Stimulated activated CD8-positive, alpha-beta memory T cell treated with anti-CD3 and anti-CD28 coated beads, Interleukin-2, amount 100 ng/mL, for 1 hour (primary cell): ENCODE measurements at places on chromosomes 13 and 19.

DNA sequence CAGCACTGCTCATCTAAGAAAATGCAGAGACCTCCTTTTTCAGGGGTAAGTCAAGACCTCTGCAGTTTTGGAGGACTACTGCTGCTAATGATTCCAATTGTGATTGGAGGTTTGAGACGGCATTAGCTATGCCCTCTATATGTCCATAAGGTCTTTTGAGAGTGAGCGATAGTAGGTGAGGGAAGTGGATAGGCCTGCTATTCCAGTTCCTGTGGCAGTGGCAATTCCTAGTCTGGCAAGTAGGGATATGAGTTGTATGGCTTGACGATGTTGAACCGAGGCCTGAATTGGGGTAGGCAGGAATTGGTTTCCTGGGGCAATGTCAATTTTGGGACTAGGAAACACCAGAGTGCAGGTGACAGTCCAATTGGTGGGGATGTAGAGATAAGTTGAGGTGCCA, 913.1 kb upstream of the SLITRK5 start:
- DNase-seq: no peak

DNA sequence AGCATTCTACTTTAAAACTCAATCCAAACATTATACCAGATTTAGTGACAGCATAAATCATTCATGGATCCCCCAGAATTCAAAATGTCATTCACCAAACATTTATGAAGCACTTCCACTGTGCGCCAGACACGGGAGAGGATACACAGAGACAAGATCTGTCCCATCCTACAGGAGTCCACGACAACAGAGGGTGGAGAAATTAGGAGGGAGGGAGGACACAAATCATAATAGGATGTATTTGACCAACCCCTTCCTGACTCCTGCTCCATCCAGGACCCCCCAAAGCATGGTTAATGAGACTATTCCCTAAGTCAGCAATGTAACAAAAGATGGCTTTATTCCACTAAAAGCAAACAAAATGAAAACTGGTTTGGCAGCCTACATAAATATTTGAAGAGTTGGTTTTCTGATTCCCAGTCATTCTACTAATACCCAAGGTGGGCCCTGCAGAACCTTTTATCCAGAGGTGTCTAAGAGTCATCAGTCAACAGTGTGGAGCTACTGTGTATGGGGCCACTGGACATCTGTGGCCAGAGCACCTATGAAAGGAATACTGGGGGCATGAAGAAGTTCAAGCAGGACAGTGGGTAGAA, 62.8 kb upstream of the DOCK9 start:
- no peak for DNase-seq

DNA sequence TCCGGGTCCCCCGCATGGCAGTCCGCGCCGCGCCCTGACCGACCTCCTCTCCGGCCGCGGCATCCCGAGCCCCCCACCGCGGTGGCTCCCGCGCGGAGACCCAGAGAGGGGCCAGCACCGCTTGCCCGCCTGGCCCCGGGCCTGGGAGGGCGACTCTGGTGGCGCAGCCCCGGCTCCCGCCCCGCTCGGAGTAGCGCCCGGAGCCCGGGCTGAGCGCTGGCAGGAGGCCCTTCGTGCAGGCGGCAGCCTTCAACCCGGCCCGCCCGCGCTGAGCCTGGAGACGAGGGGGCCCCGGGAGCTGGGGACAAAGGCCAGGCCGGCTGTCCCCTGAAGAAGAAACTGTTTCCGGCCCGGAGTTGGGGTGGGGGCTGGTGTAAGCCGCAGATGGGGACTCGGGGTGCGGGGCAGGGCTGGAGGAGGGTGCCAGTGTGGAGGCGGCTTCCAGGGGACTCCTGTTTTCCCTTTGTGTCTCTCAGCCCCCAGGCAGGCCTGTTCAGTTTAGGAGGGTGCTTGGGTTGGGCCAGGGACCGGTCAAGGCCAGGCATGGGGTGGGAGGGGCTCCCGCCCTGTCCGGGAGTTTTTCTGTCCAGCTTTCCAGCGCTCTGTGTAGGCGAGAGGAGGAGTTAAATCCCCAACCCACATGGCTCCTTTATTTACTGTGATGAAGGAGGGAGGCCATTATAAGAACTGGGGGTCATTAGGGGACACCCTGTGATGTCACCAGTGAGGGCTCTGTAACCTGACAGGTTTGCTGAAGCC, 935 bp downstream of the LRP3 start:
- no peak for DNase-seq

DNA sequence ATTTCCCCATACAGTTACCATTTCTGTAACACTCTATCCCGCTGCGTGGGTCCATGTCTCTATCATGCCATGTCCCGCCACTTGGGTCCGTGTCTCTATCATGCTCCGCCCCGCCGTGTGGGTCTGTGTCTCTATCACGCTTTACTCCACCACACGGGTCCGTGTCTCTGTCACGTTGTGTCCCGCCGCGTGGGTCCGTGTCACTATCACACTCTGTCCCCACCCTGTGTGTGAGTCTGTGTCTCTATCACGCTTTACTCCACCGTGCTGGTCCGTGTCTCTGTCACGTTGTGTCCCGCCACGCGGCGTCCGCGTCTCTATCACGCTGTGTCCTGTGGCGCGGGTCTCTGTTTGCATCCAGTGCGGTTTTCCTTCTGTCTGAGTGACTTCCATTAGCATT, 11.6 kb downstream of the ADPRHL1 start:
- DNase-seq: no peak

DNA sequence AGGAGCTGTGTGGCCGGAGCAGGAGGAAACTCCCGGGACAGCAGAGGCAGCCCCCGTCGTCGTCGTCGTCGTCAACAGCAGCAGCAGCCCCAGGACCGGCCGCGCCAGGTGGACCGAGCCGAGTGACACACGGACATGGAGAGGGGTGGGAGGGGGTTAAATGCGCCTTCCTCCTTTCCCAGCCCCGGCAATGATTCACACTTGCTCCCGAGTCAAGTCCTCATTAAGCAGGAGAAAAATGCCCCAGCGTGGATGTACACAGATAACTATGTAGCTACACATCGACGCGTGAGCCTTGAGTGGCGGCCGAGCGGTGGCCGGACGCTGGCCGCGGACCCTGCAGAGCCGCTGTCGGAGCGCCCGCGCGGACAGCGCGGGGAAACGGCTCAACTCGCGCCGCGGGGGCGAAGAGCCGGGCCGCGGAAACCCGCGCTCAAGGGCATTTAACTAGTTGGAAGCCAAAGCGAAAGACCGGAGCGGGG, 645 bp downstream of the UBL3 start:
- no peak for DNase-seq

- DNase-seq: no peak
Observed at GRCh38 chr13:39451301-39451700, 151.7 kb downstream of the LHFPL6 start.

DNA sequence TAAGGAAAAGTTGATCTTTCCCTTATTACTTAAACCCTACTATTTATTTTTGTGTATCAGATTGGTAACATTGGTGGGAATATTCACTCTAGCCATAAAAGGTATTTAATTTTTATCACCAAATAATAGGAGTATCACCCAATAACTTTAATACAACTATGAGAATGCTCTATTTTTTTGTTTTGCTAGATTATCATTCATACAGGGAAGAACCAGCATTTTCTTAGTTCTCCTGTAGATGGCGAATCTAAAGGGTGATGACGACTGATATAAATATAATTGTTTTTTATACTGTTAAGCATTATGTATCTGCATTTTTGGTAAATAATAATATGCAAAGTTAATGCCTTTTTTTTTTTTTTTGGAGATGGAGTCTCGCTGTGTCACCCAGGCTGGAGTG, 7.9 kb upstream of the FRY start:
- DNase-seq: no peak

DNA sequence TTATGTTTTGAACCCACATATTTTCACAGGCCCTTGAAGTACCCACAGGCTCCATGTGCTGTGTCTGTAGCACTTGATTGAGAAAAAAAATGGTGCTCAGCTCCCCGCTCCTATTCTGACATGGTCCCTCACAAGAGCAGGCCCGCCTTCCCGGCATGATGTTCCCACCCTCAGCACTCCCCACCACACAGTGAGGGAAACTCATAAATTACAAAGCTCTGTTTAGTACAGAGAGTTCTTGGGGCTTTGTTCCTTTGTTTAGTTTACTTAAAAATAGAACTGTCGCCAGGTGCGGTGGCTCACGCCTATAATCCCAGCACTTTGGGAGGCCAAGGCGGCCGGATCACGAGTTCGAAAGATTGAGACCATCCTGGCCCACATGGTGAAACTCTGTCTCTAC, 25.9 kb upstream of the ABCC4 start:
- no peak for DNase-seq

GRCh38 chr19:49591731-49592485, 926 bp downstream of the PRR12 start:
- DNase-seq: no peak

DNA sequence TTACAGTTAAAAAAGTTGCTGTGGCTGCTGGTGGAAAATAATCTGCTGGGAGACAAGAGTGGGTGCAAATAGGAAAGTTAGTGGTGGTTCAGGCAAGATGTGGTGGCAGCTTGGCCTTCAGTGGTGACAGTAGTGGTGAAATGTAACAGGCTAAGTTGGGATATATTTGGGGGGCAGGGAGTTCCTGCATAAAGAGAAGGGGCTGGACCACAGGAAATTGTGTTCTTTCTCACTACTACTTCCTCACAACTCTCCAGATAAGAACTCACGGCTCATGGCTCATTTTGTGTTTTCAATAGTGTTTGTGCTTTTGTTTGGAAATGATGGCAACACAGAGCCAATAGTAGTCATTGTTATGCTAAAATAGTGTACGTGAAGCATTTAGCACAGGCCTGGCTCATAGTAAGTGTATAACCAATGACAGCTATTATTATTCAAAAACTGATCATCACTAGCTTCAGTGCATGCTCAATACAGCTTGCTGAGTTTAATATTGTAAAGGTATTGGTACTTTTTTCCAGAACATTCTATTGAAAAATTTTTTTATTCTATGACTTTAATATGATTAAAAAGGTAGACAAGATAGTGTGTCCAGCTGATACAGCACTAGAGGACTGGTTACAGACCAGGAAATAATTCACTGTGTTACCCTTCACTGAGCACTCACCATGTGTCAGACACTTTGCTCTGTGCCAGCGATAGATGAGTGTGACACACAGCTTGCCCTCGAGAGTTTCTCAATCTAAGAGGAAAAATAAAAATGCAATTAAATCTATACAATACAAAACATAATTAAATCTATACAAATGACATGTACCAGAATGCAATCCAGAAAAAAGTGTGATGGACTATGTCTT, 209.8 kb downstream of the POU4F1 start:
- no peak for DNase-seq

DNA sequence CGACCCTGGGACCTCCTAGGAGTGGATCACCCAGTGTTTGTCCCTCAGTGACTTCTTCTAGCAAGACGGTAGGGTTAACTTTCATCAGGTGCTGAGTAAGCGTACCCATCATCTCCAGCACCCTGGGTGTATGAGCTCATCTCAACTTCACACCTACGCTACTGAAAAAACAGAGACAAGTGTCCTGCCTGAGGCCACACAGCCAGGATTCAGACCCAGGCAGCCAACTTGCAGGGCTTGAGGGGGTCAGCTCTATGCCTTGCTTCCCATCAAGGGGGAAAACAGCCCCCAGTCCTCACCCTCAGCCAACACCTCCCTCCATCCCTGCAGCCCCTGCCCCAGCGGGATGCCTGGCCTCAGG, 4.6 kb downstream of the TLE2 start:
- DNase-seq: no peak

DNA sequence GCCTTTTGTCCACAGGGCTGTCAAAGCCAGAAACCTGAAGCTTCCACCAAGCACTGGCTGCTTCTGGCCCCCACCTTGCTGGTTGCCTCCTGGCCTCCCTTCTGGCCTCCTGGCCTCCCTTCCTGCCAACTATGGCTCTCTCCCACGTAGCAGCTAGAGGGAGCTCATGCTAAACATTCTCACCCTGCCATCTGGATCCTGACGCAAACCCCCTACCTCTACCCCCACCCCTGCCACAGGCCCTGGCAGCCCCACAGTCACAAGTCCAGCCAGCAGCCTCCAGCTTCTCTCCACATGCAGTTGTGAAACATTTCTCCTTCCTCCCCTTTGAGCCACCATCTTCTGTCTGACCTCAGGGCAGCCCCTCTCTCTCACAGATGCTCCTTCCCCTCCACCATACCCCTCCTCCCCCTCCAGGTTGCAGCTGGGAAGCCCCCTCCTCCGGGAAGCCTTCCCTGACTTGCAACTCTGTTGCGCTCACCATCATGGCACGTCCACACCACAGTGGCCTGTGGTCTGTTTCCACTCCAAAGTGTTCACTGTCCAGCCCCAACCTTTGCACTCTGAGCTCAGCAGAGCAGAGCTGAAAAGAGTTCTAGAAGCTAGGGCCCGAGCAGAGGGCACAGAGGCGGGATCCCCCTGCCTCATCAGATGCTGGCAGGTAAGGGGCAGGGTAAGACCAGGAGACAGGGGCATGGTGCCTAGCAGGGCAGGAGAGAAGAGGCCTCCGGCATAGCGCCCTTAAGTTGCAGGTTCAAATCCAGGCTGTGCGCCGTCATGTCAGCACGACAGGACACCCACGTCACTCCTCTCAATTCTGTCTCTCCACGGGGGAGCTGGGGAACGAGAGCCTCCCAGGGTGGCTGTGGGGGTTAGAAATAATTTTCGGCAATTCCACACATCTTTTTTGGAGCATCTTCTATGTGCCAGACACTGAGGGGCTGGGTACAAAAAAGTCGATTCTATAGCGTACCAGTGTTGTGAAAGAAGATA, 7.3 kb downstream of the ADGRL1 start:
- DNase-seq: no peak

DNA sequence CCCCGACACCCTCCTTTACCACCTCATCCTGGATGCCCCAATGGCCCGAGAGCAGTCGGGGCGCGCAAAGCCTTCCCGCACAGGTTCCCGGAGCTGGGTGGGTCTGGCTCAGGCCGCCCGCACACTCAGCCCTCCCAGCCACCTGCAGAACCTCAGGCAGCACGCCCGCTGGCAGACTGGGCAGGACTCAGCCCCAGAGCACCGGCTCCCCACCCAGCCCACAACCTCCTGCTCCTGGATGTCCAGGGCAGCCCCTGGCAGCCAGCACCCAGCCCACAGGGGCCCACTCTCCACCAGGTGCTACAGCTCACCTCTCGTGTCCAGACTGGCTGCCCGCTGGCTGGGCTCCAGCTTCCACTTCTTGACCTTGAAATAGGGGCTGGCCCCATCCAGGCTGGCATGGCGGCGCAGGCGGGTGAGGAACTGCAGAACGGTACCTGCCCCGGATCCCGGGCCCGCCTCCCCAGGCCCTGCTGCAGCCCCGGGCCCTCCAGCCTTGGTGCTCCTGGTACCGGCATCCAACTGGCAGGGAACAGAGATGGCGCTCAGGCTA, 4.6 kb downstream of the CBARP start:
- DNase-seq: no peak

- no peak for DNase-seq
Observed at GRCh38 chr13:57631596-57632275, at the start of gene PCDH17. Gene PCDH17, plus strand, starts transcription at chr13:57631744. Its CDS starts 803 bp downstream, at chr13:57632547.

DNA sequence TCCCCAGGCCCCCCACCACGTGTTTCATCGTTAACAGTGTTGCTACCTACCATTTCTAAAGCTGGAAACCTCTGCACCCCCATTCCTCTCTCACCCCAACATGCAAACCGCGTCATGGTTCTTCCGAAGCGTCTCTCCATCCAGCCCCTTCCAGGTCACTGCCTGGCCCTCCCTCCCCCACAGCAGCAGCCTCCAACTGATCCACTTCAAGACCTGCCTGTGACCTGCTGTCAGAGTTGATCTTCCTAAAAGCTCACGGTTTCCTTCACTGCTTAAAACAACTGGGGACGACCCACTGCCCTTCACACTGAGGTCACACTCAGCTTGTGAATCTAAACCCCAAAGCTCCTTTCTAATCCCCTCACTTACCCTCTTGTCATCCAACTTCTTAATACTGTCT, 47.7 kb downstream of the STK24 start:
- no peak for DNase-seq
